ENCODE measurements at places on chromosomes 13 and 19.

DNA sequence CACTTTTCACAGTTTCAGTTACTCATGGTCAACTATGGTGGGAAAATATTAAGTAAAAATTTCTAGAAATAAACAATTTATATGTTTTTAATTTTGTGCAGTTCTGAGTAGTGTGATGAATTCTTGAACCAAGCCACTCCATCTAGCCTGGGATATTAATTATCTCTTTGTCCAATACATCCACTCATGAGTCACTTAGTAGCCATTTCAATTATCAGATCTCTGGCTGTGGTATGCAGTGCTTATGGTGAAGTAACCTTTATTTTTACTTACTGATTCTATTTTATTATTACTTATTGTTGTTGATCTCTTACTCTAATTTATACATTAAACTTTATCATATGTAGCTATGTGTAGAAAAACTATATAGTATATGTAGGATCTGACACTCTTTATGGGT lies 128.9 kb upstream of the KLHL1 start:
- DNase-seq: no peak

- peak; percentile 98 for DNase-seq
Measured at GRCh38 chr19:8832132-8833021, at the start of the genes MBD3L1 and ZNF558. Gene MBD3L1, plus strand, starts transcription at chr19:8832377. Its CDS starts 10,302 bp downstream, at chr19:8842679. Gene ZNF558, minus strand, starts transcription at chr19:8832304. Its CDS starts 9,645 bp downstream, at chr19:8822659.

DNA sequence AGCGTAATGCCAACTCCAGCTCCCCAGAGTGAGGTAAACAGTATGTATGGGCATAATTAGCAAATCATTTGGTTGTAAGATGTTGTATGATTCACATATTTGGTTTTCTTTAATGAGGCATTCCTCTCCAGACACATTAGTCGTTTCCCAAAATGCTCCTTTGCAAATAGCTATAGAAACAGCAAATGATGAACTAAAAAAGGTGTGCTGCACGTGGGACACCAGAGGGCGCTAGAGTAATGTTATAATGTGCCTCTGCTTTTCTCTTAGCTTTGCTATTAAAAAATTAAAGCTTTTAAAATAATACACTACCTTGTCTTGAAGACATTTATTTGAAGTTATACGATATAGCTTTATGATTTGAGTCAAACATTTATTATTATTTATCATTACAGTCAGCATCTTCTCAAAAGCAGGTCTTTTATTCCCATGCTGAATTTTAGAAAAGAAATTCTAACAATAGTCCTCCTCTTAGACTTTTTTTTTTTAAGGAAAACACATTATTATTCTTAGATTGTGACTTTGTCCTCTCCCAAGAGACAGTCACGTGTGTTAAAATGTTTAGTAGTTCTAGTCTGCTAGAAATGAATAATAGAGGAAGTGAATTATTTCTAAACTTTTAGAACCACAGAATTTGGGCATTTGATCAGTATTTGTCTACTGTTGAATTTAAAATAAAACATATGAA lies 121.6 kb upstream of the FRY start:
- DNase-seq: no peak

GRCh38 chr13:41500511-41500910 lies 43.2 kb downstream of the RGCC start:
- no peak for DNase-seq

DNA sequence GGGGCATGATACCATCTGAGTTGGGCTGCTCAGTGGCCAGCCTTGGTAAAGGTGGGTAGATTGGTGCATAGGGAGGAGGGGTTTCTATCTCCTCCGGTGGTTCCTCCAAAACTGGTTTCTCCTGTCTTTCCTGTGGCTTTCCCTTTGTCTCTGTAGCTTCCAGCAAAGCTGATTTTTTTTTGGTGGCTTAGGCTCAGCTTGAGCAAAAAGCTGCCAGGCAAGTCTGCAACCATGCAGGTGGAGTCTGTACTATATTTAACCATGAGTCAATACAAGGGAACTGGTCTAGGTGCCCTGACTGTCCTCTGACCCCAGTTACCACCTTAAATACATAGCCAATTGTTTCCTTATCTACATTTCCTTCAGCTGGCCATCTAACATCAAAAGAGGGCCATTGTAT lies 64.0 kb upstream of the ZNF681 start:
- no peak for DNase-seq

- DNase-seq: no peak
Measured at GRCh38 chr13:24023073-24023472, 125.8 kb upstream of the C1QTNF9B start.

GRCh38 chr13:109121826-109122225 lies 492.4 kb downstream of the MYO16 start:
- no peak for DNase-seq

- no peak for DNase-seq
Measured at GRCh38 chr19:18225702-18226468, at the start of gene PDE4C. Gene PDE4C, minus strand, starts transcription at chr19:18226438. Its CDS starts 23 bp downstream, at chr19:18226415.

DNA sequence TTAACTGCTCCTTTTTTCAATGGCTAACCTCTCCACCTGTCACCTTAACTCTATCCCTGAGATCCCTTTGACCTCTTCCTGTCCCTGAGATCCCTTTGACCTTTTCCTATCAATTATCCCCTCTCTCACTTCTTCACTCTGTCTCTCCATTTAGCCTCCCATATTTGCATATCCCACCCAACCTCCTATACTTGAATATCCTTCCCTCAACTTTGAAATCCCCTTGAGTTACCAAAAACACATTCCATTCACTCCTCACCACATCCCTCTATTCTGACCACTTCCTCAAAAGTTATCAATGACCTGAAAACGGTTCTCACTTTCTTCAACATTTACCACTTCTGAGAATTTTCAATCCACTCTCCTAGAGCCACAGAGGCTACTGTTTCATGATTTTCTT lies 3.0 kb downstream of the MYCBP2 start:
- DNase-seq: no peak

- no peak for DNase-seq
Measured at GRCh38 chr19:33840783-33841182, 44.1 kb downstream of the KCTD15 start.
